CD4-positive, alpha-beta memory T cell (primary cell): ENCODE measurements at places on chromosomes 7 and 10.

- no peak for DNase-seq
Measured at GRCh38 chr10:113293167-113293566, 259.7 kb upstream of the HABP2 start.

DNA sequence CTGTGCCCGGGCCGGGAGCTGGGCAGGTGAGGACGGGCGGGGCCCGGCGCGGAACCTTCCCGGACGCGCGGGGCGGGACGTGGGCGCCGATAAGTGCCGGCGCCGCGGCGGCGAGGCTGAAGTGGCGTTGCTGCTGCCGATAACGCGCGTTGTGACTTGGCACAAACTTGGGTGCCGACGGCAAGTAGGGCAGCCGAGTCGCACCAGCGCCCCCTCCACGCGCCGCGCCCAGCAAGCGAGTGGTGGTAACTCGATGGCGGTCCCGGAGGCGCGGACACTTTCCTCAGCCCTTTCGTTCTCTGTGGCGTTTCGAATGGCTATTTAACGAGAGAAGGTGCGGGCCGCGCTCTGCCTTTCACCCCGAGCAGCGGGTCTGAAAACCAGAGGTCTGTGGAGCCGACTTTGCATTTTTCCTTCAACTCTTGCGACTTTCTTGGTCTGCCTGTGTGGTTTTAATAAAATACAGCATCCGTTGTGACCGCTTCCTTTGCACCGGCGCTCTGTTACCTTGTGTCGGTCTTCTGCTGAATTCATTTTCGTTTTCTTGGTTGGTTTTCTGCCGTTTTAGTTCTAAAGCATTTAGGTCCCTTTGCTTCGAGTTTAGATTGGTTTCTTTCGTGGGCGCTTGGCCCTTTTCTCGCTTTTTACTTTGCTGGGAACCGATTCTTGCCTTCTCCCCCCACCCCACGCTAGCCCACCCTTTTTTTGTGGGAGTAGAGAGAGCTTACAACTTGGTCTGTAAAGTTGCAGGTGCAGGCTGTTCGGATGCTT is 701 bp downstream of the STK17A start:
- DNase-seq, result peak; percentile 83

DNA sequence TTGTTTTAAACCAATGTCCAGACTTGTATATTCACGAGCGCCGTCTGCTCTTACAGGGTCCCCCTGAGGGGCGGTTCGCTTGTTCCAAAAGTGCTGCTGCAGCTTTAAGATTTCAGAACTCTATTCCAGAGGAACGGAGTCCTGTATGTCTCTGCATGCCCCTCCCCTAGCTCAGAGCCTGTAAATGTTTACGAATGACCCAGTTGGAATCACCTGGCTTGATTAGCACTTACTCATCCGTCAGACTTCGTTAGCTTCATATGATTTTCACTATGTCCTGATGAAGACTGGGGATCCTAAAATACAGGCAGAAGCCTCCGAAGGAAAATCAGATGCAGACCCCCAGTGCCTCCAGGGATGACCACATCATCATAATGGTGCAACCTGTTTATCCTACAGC is 4.5 kb upstream of the CHST15 start:
- DNase-seq, result no peak

DNA sequence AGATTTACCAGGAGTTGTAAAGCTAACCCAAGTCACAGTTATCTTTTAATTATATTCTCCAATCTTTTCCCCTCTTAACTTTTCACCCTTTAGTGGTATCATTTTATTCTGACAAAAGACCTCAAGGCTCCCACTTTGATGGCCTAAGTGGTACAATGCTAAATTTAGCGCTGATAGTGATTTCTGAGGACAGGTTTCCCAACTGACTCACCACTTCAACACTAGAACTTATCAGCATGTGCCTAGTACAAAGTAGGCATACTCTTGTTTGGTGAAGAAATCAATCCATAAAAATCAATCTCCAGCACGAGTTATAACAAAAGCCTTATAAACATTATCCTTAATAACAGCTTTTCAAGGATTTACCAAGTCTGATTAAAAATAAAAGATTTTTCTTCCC is 7.5 kb downstream of the SNX13 start:
- no peak for DNase-seq

DNA sequence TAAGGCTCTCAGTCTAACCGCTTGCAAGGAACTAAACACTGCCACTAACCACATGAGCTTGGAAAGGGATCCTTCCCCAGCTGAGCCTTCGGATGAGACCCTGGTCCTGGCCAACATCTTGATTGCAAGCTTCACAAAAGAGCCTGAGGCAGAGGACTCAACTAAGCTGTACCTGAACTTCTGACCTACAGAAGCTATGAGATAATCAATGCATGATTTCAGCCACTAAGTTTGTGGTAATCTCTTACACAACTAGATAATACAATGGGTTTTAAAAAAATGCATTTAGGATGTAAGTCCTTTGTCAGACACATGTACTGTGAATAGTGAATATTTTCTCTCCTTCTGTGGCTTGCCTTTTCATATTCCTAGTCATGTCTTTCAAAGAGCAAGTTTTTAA is 125.6 kb upstream of the RHEB start:
- DNase-seq, result no peak

DNA sequence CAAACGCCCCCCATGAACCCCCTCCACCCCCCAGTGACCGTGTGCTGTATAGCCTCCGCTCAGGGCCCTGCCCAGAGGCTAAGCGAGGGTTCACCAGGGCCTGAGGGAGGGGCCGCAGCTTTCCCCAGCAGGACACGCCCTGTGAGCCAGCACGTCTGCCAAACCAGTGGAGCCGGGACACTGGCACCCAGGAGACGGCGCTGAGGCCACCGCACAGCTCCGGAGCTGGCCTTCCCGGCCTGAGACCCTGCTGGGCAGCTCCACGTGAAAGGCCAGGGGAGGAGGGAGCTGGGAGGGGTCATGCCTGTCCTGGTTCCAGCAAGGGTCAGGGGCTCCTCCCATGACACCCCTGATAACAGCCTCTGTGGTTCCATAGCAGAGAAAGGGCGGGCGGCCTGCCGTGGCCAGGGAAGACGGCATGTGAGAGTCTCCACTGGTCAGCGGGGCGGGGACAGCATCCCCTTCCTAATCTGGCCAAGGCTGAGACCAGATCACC is 278.3 kb downstream of the ELFN1 start:
- no peak for DNase-seq

- DNase-seq, result no peak
Measured at GRCh38 chr10:10235003-10235402, 782.7 kb upstream of the CELF2 start.

DNA sequence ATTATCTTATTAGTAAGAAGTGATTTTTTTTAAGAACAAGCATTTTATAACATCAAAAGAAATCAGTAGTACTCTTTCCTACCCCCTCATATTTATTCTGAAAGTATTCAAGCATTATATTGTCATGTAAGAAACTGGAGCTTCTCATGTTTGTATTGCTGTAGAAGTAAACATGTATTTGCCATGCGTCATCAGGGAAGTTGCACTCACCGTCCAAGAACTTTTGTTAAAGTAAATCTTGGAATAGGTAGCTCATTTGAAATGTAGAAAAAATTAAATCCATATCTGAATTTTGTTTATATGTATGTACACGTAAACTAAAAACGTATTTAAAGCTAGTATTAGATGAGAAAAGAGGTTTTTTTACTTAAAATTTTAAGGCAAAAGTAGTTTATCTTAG is 96.8 kb downstream of the PTEN start:
- DNase-seq, result no peak

GRCh38 chr10:4503076-4503475 is 322.9 kb upstream of the AKR1E2 start:
- DNase-seq, result no peak

DNA sequence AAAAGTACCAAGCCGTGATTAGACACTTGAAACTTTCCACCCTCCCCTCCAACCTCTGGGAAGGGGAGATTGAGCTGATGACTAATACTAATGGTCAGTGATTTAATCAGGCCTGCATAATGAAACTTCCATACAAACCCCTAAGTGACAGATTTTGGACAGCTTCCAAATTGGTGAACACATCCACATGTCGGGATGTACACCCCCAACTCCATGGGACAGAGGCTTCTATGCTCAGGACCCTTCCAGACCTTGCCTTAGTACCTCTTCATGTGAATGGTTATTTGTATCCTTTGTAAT is 4.8 kb downstream of the NUB1 start:
- DNase-seq, result no peak

GRCh38 chr7:100691676-100692577 is 2.1 kb downstream of the GIGYF1 start:
- peak; percentile 78 for DNase-seq
